LHCN-M2 (cell line): ENCODE measurements at places on chromosomes 5 and 9. TPM values are rescaled to one million over a fixed set of nuclear protein-coding genes. Genes with fewer than 3 reads are reported as not detected.

The ERAP2 gene
- total RNA-seq = 19.3 and 26.9 TPM in 2 replicates

The TAF9 gene
- 75.7 and 84.4 TPM in 2 replicates for total RNA-seq

The CYLC2 gene
- not detected in 2 replicates for total RNA-seq

The ADGRV1 gene
- 0.17 TPM in 1 of 2 replicates, not detected in the other for total RNA-seq

The PCDHGA5 gene
- total RNA-seq = 0.98 and 1.5 TPM in 2 replicates

The IFNB1 gene
- not detected in 2 replicates for total RNA-seq

The NEURL1B gene
- total RNA-seq = 12.3 and 14.6 TPM in 2 replicates

The PLAC8L1 gene
- total RNA-seq = not detected in 2 replicates

The TIGD6 gene
- 5.6 and 6.9 TPM in 2 replicates for total RNA-seq

The PCDHGC3 gene
- 96.0 and 98.3 TPM in 2 replicates for total RNA-seq

The BRIX1 gene
- total RNA-seq = 48.4 and 52.9 TPM in 2 replicates

The GPR151 gene
- total RNA-seq = not detected in 2 replicates

The F2RL1 gene
- total RNA-seq = 0.06 and 0.19 TPM in 2 replicates

The GHR gene
- total RNA-seq = 0.26 and 0.46 TPM in 2 replicates

The STC2 gene
- 1,426 and 2,025 TPM in 2 replicates for total RNA-seq

The ZNF879 gene
- 2.5 and 4.7 TPM in 2 replicates for total RNA-seq
